ENCODE measurements at places on chromosomes 3 and 15.
A peak's percentile ranks its signal among the peaks of the same experiment; 100 is the strongest.

GRCh38 chr3:33855884-33856546, 57.6 kb downstream of the PDCD6IP start:
- DNase-seq, result no peak

GRCh38 chr3:135268941-135269532, 474.0 kb downstream of the EPHB1 start:
- DNase-seq, result no peak

DNA sequence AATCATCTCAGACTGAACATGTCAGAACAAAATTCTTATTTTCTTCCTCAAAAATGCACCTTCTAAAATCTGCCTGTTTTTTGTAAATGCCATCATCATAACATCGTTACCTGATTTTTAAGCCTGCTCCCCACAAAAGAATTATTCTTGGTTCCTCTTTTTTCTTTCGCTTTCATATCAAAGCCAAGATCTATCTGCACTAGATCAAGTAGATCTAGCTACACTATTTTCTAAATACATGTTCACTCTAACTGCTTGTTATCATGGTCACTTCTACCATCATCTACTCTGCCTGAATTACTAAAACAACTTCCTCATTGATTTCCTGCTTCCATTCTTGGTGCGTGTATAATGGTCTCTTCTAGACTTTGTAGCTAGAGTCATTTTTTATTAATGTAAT, 217.7 kb downstream of the ARPP21 start:
- DNase-seq, result no peak

- peak; percentile 27 for DNase-seq
Measured at GRCh38 chr15:41713047-41713446, 52.8 kb downstream of the MGA start.

DNA sequence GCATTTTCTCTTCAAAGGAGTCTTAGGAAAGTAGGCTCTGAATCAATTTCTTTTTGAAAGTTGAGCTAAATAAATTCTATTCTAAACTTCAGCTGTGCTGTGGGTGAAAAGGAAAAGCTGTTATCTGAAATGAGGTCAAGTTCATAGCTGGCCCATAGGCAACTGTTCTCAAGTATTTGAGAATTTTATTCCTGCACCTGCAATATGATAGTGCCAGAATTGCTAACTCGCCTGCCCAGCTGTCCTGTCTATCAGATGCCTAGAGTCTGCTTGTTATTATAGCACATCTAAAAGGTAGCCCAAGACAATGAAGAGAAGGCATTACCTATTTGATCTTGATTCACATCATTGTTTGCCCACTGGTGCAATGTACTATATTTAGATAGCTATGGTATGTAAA, 798.7 kb downstream of the DIPK2A start:
- no peak for DNase-seq

GRCh38 chr3:170670504-170670903, 84.6 kb upstream of the SLC7A14 start:
- DNase-seq, result no peak

Data from hippocampal formation (tissue), 2 donors.